ENCODE measurements at places on chromosomes 6 and 20. TPM values are rescaled to one million over a fixed set of nuclear protein-coding genes. Genes with fewer than 3 reads are reported as not detected.

- no peak overlapping the region for H3K27ac ChIP-seq
- no peaks in the 10 kb centered on the region for H3K27me3 ChIP-seq
- no peak overlapping the region for H3K4me3 ChIP-seq
- no peaks in the 10 kb centered on the region for H3K36me3 ChIP-seq
Observed at GRCh38 chr6:133966654-133967329, 13.8 kb downstream of the TBPL1 start.

DNA sequence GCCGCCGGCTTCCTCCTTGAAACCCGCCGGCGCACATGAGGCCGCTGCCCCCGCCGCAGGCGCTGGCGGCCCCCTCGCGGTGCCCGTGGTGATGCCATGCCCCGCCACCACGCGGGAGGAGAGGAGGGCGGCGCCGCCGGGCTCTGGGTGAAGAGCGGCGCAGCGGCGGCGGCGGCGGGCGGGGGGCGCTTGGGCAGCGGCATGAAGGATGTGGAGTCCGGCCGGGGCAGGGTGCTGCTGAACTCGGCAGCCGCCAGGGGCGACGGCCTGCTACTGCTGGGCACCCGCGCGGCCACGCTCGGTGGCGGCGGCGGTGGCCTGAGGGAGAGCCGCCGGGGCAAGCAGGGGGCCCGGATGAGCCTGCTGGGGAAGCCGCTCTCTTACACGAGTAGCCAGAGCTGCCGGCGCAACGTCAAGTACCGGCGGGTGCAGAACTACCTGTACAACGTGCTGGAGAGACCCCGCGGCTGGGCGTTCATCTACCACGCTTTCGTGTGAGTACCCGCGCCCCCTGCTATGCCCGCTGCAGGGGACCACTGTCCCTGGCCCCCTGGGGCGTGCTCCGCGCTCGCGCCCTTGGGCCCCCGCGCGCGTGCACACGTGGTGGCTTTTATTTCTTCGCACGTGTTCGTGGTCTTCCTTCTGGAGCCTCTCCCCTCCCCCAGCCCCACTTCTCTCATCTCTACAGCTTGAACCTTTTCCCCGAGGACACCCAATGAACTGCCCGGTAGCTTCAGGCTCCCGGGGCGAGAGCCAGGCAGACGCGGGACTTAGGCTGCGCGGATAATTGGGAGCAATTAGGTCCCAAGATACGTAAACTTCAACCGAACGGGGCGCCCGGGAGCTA lies 453 bp downstream of the KCNQ5 start:
- H3K27ac ChIP-seq: no peak overlapping the region
- peak overlapping the region; percentile 53 for H3K4me3 ChIP-seq
- peaks cover 62% of the 10 kb centered on the region for H3K27me3 ChIP-seq
- no peaks in the 10 kb centered on the region for H3K36me3 ChIP-seq
- peak; percentile 30 for DNase-seq

OPRM1 gene
- total RNA-seq: not detected

GRCh38 chr20:9400171-9401025 lies 114.0 kb upstream of the LAMP5 start:
- no peak overlapping the region for H3K4me3 ChIP-seq
- peaks cover 17% of the 10 kb centered on the region for H3K36me3 ChIP-seq
- no peak overlapping the region for H3K27ac ChIP-seq
- no peak for DNase-seq

KIF6 gene
- total RNA-seq: 0.48 TPM

DNA sequence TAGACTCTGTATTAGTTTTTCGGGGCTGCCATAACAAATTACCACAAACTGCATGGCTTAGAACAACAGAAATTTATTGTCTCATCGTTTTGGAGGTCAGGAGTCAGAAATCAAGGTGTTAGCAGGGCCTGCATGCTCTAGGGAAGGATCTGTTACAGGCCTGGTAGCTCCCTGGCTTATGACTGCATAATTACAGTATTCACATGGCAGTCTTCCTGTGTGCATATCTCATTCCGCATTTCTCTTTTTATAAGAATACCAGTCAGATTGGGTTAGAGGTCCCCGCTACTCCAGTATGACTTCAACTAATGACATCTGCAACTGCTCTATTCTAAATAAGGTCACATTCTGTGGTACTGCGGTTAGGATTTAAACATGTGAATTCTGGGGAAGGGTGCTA lies 59.3 kb upstream of the SLC2A12 start:
- H3K4me3 ChIP-seq: no peak overlapping the region
- no peak for DNase-seq
- peaks cover 5% of the 10 kb centered on the region for H3K27me3 ChIP-seq

DNA sequence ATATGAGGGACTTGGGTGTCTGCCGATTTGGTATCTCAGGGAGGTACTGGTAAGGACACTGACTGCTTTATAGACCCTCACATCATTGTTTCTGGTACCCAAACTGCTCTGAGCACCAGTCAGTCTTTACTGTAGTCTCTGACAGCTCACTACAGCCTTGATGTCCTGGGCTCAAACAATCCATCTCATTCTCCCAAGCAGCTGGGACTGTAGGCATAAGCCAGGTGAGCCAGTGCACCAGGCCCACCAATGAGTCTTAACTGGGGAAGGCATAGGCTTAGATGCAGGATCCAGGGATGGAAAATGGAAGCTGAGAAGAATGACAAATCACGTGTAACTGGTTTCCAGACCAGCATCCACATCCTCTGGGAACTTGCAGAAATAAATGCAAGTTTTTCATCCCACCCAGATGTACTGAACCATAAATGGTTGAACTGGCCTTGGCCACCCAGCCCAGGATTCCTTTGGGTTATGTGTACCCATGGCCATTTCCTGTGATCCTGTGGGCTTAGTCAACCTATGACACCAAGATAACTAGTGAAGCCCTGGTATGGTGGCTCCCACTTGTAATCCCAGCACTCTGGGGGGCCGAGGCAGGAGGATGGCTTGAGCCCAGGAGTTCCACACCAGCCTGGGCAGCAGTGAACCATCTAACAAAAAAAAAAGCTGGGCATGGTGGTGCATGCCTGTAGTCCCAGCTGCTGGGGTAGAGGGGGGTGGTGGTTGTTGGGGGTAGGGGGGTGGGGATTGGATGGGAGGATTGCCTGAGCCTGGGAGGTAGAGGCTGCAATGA lies 5.8 kb downstream of the TUBB start:
- no peak for DNase-seq
- H3K27me3 ChIP-seq: no peaks in the 10 kb centered on the region
- peaks cover 42% of the 10 kb centered on the region for H3K4me1 ChIP-seq
- H3K36me3 ChIP-seq: no peaks in the 10 kb centered on the region
- H3K27ac ChIP-seq: no peak overlapping the region

GRCh38 chr6:92114797-92115196 lies 1304.6 kb downstream of the EPHA7 start:
- no peak overlapping the region for H3K27ac ChIP-seq
- H3K36me3 ChIP-seq: no peaks in the 10 kb centered on the region
- H3K4me1 ChIP-seq: no peaks in the 10 kb centered on the region
- H3K4me3 ChIP-seq: no peak overlapping the region

DNA sequence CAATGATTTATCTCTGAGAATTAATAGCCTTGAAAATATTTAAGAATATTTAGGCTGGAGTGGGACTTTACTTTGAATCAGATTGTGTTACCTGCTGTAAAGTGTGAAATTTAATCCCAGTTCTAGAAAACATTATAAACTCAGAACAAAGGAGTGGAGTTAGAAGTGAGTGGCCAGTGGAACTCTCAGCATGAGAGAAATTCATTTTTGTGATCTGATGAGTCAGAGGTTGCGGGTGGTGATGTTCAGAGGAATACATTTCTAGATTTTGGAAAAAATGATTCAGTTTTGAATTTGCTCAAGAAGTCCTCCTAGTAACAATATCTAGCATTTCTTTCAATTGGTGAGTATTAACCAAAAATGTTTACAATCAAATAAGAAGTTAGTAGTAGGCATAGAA lies 167.5 kb downstream of the ZFAND3 start:
- DNase-seq: no peak
- H3K4me1 ChIP-seq: peaks cover 32% of the 10 kb centered on the region
- no peaks in the 10 kb centered on the region for H3K27me3 ChIP-seq
- no peak overlapping the region for H3K4me3 ChIP-seq
- H3K36me3 ChIP-seq: no peaks in the 10 kb centered on the region

GRCh38 chr6:12751694-12752325 lies 35.2 kb downstream of the PHACTR1 start:
- no peak overlapping the region for H3K4me3 ChIP-seq
- H3K27me3 ChIP-seq: peaks cover 44% of the 10 kb centered on the region
- no peaks in the 10 kb centered on the region for H3K4me1 ChIP-seq
- H3K36me3 ChIP-seq: no peaks in the 10 kb centered on the region
- no peak overlapping the region for H3K27ac ChIP-seq
- DNase-seq: peak; percentile 20

PRRC2A gene
- 63.9 TPM for total RNA-seq

GSTA2 gene
- total RNA-seq: 1.00 TPM

- no peak overlapping the region for H3K4me3 ChIP-seq
- H3K27me3 ChIP-seq: no peaks in the 10 kb centered on the region
- H3K27ac ChIP-seq: no peak overlapping the region
- DNase-seq: no peak
- no peaks in the 10 kb centered on the region for H3K4me1 ChIP-seq
- no peaks in the 10 kb centered on the region for H3K36me3 ChIP-seq
Observed at GRCh38 chr6:98984121-98984520, 36.4 kb upstream of the FBXL4 start.

DNA sequence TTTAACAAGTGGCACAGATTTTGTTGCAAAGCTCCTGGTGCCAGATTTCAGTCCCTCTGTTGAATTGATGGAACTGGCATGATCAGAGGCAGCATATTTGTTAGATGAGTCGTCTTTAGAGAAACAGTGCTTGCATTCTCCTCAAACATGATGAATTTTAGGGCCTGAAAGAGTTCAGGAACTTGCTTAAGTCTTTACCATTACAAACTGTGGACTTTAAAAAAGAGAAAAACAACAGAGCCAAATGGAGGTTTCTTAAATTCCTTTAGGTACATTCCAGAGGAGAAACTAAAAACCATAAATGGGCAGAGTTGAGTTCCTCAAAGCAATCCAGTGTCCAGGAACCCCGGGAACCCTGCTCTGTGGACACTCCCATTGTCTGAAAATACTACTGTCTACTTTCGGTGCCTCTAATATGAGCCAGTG lies 2.5 kb downstream of the GTF2H5 start:
- peak overlapping the region; percentile 27 for H3K27ac ChIP-seq
- no peaks in the 10 kb centered on the region for H3K36me3 ChIP-seq
- H3K27me3 ChIP-seq: no peaks in the 10 kb centered on the region
- no peak overlapping the region for H3K4me3 ChIP-seq

- H3K36me3 ChIP-seq: no peaks in the 10 kb centered on the region
- DNase-seq: no peak
- H3K27me3 ChIP-seq: no peaks in the 10 kb centered on the region
- H3K4me1 ChIP-seq: no peaks in the 10 kb centered on the region
- no peak overlapping the region for H3K4me3 ChIP-seq
Observed at GRCh38 chr6:21845018-21845417, 251.5 kb downstream of the SOX4 start.

DNA sequence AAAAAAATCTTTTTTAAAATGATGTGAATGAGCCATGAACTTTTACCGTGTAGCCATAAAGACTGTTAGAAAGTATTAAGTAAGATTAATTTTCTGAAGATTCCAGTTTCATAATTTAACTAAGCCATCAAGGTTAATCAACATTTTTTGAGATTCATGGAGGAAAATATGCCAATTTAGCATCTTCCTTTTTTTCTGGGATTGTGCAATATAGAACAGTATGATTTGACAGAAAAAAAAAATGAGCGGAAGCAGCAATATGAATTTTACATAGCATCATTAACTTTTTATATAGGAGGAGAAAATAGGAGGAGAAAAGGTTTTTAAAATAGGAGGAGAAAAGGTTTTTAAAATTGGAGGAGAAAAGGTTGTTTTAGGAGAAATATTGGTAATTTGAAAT lies 306.3 kb downstream of the ADGRB3 start:
- DNase-seq: no peak
- no peaks in the 10 kb centered on the region for H3K27me3 ChIP-seq
- H3K4me3 ChIP-seq: no peak overlapping the region
- H3K36me3 ChIP-seq: no peaks in the 10 kb centered on the region
- no peaks in the 10 kb centered on the region for H3K4me1 ChIP-seq

- H3K27ac ChIP-seq: peak overlapping the region; percentile 5
- no peak overlapping the region for H3K4me3 ChIP-seq
- H3K27me3 ChIP-seq: no peaks in the 10 kb centered on the region
- H3K4me1 ChIP-seq: no peaks in the 10 kb centered on the region
- no peak for DNase-seq
Observed at GRCh38 chr20:14245368-14245970, 91.9 kb downstream of the FLRT3 start.

DNA sequence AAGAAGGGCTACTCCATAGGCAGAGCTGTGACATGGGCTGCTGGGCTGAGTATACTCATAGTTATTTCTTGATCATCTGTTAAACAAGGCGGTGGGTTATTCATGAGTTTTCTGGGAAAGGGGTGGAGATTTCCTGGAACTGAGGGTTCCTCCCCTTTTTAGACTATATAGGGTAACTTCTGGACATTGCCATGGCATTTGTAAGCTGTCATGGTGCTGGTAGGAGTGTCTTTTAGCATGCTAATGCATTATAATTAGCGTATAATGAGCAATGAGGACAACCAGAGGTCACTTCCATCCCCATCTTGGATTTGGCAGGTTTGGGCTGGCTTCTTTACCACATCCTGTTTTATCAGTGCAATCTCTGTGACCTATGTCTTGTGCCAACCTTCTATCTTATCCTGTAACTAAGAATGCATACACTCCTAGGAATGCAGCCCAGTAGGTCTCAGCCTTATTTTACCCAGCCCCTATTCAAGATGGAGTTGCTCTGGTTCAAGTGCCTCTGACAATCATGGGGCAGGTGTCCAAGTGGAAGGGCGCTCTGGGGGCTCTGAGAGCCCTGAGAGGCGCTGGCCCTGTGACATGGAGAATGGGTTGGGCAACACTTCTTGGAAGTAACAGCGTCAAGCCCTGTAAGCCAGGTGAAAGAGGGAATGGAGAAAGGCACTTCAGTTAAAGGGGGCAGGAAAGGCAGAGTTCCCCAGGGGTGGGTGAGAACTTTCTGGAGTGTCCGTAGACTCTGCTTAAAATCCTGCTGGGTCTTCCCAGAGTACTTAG lies 354.2 kb upstream of the SULF2 start:
- no peaks in the 10 kb centered on the region for H3K27me3 ChIP-seq
- no peak overlapping the region for H3K4me3 ChIP-seq
- H3K27ac ChIP-seq: no peak overlapping the region
- H3K36me3 ChIP-seq: no peaks in the 10 kb centered on the region

SAPCD1 gene
- not detected for total RNA-seq

DNA sequence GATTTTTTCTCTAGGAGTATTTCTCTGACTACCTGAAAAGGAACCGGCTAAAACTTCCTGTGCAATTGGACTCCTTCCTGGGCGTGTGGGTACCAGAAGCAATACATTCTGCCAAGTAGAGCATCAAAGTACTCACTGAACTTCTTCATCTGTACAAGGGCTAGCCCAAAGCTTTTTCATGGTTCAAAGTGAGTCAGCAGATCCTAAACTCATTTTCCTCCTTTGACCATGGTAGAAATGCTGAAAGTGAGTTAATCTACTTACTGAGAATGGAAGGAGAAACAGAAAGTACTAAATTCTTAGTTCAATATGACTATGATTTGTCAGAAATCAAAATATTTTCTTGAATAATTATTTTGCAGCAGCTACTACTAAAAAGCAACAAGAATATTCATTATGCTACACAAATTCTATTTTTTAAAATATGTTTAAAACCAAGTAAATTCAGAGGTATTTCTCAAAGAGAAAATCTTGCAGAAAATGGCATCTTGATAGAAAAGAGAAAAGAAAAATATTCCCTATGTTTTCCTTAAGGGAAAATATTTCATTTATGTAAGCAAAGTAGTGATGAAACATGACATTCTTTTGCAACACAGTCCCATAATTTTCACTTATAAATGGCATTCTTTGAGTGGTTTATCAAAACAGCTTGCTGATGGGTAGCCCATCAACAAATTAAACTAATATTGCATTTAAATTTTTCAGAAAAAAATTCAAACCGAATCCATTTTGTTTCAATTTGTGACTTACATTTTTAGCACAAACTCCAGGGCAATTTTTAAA lies 3.7 kb upstream of the BEND6 start:
- peaks cover 43% of the 10 kb centered on the region for H3K27me3 ChIP-seq
- no peaks in the 10 kb centered on the region for H3K4me1 ChIP-seq
- no peak for DNase-seq
- no peak overlapping the region for H3K4me3 ChIP-seq
